ENCODE measurements at places on chromosomes 13 and 19.

DNA sequence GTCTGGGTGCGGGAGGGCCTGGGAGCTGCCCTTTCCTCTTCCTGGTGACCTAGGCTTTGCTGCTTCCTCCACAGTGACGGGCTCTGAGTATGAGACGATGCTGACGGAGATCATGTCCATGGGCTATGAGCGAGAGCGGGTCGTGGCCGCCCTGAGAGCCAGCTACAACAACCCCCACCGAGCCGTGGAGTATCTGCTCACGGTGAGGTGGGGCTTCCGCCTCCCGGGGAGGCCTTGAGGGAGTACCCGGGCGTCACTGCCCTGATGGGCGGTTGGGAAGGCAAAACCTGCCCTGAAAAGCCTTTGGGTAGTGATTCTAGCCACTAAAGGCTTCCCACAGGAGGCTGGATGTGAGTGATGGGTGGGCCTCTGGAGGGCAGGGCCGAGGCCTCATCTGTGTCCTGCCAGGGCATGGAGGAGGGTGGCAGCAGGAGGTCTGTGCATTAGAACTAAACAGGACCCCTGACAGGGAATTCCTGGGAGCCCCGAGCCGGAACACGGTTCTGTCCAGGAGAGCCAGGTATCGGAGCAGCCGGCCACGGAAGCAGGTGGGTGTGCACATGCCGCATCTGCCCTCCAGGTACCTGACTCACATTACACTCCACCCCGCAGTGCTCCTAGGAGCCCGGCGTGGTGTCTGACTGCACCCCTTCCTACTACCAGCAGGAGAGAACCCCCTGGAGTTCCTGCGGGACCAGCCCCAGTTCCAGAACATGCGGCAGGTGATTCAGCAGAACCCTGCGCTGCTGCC lies 3.1 kb downstream of the RAD23A start:
- DNase-seq: no peak

DNA sequence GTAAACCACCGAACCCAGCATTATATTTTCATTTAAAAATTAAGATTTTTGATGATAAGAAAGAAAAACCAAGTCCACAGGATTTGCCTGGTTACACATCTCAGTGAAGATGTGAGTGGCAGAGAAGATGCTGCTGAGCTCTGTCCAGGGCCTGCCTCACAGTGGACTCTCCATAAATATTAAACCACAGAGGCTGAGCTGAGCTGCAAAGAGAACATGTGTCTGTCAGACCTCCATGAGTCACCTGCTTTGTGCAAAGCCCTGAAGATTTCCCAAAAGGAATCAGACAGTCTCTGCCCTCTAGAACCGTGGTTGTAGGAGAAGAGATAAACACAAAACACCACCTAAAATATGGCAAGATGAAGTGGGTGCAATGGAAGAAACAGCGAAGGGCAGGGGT lies 127.2 kb upstream of the TSC22D1 start:
- DNase-seq: no peak

- DNase-seq: no peak
Measured at GRCh38 chr19:12789904-12790619, 1.2 kb upstream of the JUNB start.

DNA sequence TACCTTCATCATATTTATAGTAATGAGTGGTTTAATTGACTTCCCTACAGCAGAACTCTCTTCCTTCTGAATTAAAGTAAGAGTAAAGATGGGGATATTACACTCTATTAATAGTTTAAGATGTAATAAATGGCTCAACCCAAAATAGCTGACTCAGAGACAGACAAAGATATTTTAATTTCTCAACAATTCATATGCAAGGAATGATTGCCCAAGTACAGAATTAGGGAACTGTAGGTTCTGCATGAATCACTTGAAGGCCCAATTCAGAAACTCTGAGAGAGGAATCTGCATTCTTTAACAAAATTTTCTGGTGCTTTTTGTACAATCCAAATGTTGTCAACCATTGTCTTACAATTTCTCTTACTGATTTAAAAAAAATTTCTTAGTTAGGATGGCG lies 42.9 kb upstream of the PCDH9 start:
- no peak for DNase-seq

DNA sequence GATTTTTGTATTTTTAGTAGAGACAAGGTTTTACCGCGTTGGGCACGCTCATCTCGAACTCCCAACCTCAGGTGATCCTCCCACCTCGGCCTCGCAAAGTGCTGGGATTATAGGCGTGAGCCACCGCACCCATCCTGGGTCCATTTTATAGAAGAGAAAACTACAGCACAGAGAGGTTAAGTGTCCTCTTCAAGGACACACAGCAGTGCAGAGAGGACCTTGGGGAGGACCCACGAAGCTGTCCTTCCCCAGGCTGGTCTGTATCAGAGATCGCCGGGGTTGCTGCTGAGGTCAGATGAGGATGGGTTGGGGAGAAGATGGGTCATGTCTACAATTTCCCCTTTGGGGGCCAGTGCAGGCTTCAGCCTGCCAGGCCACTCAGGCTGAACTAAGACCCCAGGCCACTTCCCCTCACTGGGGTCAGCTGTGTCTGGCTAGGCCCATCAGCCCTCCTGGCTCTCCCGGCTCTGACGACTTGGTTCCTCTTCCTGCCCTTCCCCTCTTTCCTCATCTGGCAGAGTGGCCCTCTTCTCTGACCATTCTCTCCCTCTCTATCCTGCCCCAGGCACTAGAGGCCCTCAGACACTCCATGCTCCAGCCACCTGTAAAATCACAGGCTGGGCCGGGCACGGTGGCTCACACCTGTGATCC lies 9.6 kb downstream of the MYO1F start:
- no peak for DNase-seq

GRCh38 chr13:95451656-95452055 lies 100.9 kb upstream of the CLDN10 start:
- DNase-seq: no peak

GRCh38 chr19:52896431-52897137 lies 851 bp downstream of the ZNF320 start:
- no peak for DNase-seq

GRCh38 chr19:12913011-12913561 lies 6.0 kb downstream of the SYCE2 start:
- DNase-seq: no peak

- DNase-seq: no peak
Measured at GRCh38 chr13:92951273-92951890, 275.2 kb upstream of the GPC6 start.

- no peak for DNase-seq
Measured at GRCh38 chr13:25117312-25117711, 21.4 kb downstream of the PABPC3 start.

- DNase-seq: peak; percentile 51
Measured at GRCh38 chr13:33260168-33261098, 25.1 kb downstream of the STARD13 start.

GRCh38 chr13:90723381-90723780 lies 624.1 kb upstream of the MIR17HG start:
- no peak for DNase-seq

DNA sequence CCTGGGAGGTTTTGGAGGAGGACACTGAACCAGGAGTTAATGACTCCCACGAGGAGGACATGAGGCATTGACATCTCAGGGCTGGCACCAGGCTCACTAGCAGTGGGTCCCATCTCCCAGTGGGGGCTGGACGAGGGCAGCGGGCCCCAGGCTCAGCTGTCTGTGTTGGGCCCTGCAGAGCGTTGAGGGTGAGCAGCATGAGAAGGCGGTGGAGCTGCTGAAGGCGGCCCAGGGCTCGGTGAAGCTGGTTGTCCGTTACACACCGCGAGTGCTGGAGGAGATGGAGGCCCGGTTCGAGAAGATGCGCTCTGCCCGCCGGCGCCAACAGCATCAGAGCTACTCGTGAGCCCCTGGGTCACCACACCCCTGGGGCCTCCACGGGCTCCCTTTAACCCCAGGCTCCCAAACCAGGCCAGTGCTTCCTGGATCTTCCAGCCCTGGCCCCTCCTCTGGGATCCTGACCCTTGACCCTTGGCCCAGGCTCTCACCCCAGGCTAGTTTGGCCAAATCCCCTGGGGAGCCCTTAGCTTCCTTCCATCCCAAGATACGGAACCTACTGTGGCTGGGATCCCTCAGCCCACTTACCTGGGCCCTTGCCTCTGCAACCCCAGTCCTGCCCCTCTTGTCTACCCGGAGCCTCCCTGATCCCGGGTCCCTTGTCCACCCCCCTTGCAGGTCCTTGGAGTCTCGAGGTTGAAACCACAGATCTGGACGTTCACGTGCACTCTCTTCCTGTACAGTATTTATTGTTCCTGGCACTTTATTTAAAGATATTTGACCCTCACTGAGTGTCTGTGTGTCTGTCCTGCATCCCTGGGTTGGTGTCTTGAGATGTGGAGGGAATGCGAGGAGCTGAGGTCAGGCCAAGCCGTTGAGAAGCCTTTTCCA lies 1.0 kb downstream of the C19orf73 start:
- DNase-seq: no peak

DNA sequence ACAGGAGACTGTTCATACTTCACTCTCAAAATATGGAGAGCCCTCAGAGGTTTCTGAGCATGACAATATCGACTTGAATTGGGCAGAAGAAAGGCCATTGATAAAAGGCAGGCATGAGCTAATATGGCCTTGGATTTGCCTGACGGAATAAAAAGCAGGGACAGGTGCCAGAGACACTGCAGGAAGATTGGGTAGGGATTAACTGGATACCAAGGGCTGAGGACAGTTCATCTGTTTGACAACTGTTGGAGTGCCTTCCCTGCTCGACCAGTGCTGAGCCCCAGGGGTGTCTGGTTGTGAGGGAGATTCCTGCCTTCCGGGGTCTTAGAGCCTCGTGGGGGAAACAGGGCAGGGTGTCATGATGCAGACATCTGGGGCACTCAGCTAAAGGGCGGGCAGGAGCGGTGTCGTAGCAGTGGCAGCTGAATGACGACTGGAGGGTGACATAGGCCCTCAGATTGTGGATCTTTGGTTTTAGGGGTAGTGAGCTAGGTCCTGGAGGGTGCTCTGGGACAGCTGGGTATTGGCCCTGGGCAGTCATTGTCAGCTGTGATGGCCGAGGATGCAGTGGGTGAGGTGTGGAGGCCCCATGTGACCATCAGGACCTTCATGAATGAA lies 12.3 kb downstream of the GATAD2A start:
- DNase-seq: no peak

DNA sequence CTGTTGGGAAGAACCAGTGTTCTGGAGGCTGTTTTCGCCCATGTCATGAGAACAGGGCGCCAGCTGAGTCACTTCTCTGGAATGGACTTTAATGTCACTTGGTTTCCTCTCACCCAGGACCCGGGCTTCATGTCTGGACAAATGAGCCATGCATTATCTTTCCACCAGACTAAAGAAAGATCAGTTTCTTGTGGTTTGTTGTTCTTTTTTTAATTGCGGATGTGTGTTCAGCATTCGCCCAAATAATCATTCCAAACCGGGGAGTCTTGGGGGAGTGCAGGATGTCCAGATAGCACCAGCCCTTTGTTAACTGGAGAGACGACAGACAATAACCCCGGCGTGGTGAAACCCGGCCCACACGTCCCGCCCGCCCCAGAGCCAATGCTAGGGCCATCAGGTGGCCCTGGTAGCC lies 102.5 kb downstream of the COL4A2 start:
- no peak for DNase-seq

GRCh38 chr19:38378866-38379265 lies 4.5 kb downstream of the PSMD8 start:
- no peak for DNase-seq

DNA sequence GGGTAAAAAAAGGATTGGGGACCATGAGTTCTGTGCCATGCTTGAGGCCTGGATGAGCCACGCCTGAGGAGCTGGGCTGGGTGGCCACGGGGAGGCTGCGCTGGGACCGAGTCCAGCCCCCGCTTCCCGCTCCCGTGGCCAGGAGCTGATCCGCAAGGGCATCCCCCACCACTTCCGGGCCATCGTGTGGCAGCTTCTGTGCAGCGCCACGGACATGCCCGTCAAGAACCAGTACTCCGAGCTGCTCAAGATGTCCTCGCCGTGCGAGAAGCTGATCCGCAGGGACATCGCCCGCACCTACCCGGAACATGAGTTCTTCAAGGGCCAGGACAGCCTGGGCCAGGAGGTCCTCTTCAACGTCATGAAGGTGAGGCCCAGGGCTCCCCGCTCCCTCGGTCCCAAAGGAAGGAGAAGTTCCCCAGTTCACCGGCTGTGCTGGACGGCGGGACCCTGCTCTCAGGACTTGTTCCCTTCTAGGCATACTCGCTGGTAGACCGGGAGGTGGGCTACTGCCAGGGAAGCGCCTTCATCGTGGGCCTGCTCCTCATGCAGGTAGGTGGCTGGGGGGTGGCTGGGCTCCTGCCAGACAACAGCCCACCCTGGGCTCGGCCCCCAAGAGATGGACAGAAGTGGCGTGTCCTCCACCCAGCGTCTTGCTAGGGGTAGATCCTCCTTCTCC lies 18.9 kb downstream of the EVI5L start:
- DNase-seq: no peak

DNA sequence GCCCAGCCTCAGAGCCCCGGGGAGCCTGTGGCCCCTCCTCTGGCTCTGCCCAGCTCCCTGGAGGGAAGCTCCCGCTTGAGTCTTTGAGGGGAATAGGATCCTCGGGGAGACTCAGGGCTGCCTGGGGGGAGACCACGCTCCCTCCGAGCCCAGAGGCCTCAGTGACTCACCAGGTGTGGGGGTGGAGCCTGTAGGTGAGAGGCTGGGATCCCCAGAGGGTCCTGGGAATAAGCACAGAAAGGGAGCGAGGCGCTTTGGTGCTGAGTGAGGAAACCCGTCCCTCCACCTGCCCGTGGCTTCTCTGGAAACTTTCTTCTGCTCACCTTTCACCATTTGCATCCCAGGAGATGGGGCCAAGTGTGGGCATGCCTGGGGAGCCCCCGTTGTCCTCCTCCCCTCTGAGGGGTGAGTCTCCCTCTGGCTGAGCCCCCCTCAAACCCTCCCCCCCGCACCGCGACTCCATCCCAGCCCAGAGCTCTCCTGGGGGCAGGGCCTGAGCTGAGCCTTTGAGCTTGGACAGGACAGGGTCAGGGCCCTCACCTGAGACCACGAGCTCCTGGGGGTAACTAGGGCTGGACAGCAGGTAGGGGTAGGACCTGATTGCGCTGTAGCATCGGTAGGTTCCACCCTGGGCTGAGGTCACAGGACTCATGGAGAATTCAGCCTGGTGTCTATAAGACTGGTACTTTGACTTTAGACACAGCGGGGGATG lies 2.7 kb downstream of the LILRB5 start:
- no peak for DNase-seq
